T1000 (cell line): ENCODE measurements at places on chromosomes 1 and 21.

GRCh38 chr1:115594600-115594999 lies 47.2 kb upstream of the VANGL1 start:
- no peak for DNase-seq

- no peak for DNase-seq
These were observed 106.8 kb upstream of the C1orf174 start for GRCh38 chr1:4006676-4007374.

- no peak for DNase-seq
These were observed 2.2 kb downstream of the IKBKE start for GRCh38 chr1:206472454-206472853.

DNA sequence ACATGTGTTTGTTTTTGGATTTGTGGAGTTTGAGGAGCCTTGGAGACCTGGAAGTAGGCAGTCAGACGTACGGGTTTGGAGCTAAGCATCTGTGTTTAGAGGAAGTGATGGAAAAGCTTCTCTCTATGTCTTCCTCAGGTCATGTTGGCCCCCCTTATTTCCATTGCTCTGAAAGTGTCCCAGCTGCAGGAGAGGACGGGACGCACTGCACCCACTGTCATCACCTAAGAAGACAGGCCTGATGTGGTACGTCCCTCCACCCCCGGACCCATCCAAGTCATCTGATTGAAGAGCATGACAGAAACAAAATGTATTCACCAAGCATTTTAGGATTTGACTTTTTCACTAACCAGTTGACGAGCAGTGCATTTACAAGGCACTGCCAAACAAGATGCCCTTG lies 66.2 kb downstream of the PGM1 start:
- DNase-seq, result no peak

DNA sequence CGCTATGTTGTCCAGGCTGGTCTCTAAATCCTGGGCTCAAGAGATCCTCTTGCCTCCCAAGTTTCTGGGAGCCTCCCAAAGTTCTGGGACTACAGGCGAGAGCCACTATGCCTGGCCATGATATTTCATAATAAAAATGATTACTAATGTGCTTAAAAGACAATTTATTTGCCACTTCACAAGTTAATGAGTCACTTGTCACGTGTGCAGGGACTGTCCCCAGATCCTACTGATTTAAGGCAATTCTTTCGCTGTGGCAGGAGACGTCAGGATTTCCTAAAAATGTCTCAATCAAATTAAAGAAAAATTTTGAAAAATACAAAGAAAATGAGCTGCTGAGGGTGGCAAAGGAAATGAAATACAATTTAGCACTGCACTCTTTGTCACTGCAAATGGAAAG lies 43.5 kb downstream of the B3GALNT2 start:
- DNase-seq, result no peak

DNA sequence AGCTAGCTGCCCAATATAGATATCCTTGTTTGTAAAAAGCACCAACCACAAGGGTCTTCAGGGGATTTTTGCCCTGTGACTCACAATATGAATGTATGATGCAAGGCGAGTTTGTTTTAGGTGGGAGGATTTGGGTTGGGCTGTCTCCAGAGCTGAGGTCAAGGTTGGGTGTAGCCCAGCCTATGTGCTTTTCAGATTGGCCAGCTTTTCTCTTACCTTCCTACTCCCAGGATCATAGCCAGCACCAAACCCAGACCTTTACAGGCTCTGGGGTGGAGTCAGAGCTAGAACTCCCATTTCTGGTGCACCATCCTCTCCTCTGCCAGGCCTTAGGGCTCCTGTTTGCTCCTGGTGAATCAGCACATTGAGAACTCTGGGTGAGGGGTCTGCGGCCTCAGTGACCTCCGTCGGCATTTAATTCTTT lies 55.6 kb upstream of the GCLM start:
- DNase-seq, result peak; percentile 27

DNA sequence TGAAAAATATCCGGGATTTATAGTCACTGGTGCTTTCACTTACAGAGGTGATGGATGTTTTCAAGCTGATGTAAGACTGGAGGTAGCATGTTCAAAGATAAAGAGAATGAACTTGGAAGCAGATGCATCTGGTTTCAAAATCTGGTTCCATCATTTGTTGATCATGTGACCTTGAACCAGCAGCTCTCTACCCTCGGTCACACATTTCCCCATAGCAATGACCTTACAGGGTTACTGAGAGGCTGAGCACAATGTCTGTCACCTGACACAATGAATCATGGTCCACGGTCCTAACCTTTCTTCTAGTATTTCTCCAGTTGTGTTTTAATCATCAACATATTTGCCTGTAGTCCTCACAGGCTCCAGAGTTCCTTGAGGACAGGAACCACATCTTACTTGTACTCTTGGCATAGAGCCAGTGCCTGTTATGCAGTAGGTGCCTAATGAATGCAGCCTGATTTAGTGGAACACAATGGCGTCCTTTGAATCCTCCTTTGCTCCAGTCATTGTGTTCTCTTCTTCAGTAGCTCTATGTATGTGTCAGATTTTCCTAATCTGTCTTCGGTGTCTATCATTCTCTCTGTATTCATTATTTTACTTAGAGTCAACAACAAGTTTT lies 667.3 kb downstream of the PTPRU start:
- DNase-seq, result no peak

DNA sequence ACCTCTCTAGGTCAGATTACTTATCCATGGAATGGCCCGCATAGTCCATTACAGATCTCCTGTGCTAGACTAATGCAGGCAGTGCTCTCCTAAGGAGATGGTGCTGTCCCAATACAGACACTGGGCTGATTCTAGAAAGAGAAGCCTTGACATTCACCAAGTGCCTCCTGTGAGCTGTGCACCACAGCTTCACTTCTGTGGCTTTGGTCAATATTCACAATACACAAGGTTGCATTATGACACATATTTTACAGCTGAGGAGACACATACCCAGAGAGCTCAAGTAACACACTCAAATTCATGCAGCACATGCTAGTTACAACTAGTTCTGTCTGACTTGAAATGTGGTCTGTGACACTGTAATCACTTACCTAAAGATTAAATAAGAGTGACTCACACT lies 59.4 kb upstream of the LRRC8B start:
- DNase-seq, result no peak

DNA sequence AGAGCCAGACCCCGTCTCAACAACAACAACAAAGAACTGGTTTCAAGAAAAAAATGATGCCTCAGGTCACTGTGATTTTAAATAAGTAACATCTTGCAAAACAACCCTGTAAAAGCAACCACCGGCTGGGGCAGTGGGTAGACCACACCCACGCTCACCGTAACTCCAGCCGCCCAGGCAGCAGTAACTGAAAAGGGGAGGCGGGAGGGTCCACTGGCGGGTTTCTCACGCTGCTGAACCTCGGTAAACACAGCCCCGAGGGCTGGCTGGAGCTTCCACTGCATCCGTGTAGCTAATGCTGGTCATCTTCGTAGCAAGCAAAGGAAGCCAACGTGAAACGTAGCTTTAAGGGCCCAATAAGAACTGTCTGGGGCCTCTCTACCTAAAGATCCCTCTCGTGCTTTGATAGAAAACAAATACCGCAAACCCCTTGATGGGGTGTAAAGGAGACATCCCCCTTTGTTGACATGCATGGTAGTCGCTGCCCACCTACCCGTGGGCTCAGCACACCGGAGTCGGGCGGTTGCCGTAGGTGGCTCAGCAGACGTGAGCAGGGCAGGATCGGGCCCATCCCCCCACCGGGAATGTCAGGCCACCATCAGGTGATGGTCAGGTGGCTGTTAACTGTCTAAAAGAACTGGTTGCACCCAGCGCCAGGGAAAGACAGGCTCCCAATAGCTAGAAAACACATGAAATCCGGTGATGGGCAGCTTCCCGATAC lies 4.2 kb downstream of the C1orf159 start:
- no peak for DNase-seq

GRCh38 chr21:42056996-42057689 lies 14.0 kb upstream of the UMODL1 start:
- peak; percentile 33 for DNase-seq

GRCh38 chr1:45541193-45541592 lies 9.4 kb upstream of the AKR1A1 start:
- no peak for DNase-seq

DNA sequence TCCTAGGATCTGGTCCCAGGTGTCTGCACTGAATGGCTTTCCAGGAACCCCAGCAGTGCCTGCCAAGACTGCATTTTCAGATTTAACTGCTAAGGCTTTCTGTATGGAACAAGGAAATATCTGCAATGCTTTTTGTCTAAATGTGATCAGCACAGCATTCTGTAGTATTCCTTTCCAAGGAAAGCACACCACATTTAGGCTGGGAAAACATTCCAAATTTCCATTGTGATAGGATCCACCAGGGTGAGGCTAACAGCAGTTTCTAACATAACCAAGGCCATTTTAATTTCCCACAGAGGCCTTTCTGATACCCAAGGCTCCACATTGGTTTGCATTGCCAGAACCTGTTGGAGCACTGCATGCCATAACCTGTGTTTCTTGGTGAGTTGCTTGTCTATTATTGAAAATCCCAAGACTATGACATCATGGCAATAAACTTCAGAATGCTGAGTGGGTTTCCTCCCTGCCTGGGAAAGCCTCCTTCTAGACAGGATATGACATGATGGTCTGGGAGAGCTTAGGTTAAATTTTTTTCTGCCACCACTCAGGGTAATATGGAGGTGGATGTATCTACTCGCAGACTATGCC lies 23.3 kb upstream of the PTGFRN start:
- no peak for DNase-seq
